ENCODE measurements at places on chromosomes 6 and 20.
A peak's percentile ranks its signal among the peaks of the same experiment; 100 is the strongest.

DNA sequence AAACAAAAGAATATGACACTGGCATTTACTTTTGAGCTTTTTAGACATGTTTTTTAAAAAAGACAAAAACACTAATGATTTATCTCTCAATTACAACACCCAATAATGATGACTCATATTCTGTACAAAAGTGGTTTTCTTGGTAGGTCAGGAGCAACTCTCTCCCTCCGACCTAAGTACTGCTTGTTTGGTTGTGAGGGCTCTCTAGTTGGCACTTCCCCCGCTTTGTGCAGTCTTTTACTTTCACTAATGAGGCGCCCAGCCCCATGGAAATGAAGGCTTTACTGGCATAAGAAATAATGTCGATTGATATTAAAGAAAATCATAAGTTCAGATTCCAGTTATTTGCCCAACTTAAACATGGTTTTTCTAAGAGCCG lies 1.3 kb downstream of the KPNA5 start:
- DNase-seq = no peak

- no peak for DNase-seq
These were observed 235.3 kb downstream of the TMEM242 start for GRCh38 chr6:157087974-157088373.

- DNase-seq = no peak
These were observed 10.2 kb downstream of the ADNP start for GRCh38 chr20:50920997-50921396.

DNA sequence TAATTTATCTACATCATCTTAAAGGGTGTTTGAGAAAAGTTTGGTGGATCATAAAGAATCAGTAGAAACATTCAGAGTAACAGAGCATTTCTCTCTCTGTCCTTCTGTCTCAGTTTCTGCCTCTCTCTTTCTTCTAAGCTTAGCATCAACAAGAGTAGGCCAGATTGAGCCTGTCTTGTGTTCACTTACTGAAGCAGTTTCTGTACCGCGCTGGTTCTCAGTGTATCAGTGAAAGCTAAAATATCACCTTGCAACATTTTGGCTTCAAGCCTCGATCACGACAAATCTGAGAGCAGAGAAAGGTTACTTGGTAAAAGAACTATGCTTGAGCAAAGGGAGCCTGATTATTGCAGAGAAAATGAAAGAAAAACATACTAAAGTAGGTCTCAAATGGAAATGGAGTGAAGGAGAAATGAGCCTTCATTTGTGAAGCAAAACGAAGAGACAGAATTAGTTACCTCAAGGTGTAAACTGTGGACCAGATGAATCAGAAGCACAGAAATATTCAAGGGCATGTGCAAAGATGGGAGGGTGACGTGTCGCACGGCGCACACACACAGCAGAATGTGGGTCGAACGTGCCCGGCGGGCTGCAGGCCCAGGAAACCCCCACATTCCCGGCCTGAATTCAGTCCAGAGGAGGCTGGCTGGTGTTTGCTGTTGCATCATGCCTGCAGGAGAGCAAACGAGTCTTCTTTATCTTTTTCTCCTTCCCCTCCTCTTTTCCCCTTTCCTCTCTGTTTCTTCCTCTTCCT lies 509.3 kb downstream of the QKI start:
- DNase-seq = peak; percentile 32

GRCh38 chr20:48949304-48950170 lies 28.0 kb downstream of the ARFGEF2 start:
- no peak for DNase-seq

DNA sequence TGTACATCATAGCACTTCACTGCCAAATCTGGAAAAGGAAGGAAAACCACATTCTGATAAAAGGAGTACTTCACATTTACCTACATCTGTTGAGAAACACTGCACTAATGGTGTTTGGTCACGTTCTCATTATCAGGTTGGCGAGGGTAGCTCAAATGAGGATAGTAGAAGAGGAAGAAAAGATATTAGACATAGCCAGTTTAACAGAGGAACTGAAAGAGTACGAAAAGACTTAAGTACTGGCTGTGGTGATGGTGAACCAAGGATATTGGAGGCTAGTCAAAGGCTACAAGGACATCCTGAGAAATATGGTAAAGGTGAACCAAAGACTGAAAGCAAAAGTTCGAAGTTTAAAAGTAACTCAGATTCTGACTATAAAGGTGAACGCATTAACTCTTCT lies 32.0 kb upstream of the GJA10 start:
- DNase-seq = no peak

GRCh38 chr20:3398681-3399252 lies 8.7 kb downstream of the DNAAF9 start:
- no peak for DNase-seq

- DNase-seq = no peak
These were observed 16.6 kb upstream of the KIAA0408 start for GRCh38 chr6:127475823-127476176.

DNA sequence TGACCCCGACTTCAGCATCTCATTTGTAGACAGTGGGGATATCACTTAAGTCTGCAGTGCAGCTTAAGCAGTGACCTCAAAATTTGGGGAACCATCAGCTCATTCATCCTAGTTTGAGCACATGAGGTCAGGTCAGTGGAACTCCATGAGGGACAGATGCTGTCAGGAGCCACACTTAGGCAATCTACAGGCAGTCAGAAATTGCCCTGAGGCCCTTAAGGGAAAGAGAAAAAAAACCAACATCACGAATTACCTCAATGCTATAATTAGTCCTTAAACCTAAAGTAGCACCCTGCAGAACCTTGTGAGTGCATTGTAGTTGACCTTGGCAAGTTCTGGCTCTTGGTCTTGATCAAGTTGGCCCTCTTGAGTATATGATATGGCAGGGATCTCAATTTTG lies 21.1 kb downstream of the TMEM74B start:
- DNase-seq = no peak

- no peak for DNase-seq
These were observed 157.0 kb downstream of the MRPL14 start for GRCh38 chr6:43970068-43970912.

DNA sequence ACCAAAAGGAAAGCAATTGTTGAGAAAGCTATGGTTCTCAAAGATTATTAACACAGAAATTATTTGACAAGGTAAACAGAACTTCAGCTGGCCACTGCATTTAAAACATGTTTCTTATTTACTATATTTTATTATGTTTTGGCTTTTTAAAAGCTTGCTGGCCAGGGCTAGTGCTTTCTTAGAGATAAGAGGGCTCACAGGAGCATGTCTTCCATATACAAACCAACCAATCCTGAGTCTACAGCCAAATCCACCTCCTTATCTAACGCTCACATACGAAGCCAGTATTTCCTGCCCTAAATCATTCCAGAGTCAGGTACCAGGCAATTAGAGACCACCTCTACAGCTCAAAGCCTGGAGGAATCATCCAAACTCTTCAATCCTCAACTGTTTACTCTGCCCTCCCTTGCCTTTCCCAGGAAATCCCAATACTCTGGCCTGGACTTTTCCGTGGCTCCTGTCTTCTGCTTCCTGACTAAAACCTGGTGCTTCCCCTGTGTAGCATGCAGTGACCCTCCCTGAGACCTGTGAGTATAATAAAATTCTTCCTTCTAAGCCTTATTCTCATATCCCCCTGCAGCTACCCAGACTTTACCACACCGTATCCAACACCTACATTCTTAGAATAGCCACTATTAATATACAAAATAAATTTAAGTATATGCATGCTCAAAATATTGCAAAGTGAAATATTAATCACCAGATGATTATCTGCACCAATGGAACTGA lies 33.2 kb downstream of the RANBP9 start:
- DNase-seq = no peak

DNA sequence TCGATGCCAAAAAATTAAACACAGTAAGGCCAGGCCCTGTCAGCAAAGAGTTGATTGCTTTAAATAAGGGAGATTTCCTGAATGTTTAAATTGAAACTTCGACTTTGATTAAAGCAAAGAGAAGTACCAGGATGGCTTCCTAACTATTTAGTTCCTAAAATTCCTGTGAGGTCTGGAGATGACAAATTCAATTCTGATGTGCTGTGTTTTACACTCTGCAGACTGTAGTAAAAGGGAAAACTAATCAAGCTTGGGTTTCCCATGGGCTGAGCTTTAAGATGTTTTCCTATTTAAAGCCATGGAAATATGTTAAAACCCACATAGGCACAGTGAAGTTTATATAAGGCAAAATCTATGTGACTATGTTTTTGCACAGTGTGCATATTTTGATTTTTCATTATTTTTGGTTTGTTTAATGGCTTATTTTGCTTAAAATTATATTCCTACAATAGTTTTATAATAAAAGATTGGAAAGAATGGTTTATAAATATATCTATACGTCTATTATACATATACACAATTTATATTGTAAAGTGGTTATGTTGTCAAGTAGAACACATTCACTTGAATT lies 198.5 kb upstream of the EYA4 start:
- DNase-seq = no peak

GRCh38 chr6:20401205-20402091 lies at the start of gene E2F3:
Gene E2F3, plus strand, starts transcription at chr6:20401879. Its CDS starts 354 bp downstream, at chr6:20402233.
- peak; percentile 99 for DNase-seq

GRCh38 chr20:9609887-9610502 lies 95.6 kb downstream of the LAMP5 start:
- DNase-seq = no peak

GRCh38 chr6:15036690-15037245 lies 209.1 kb upstream of the JARID2 start:
- no peak for DNase-seq

DNA sequence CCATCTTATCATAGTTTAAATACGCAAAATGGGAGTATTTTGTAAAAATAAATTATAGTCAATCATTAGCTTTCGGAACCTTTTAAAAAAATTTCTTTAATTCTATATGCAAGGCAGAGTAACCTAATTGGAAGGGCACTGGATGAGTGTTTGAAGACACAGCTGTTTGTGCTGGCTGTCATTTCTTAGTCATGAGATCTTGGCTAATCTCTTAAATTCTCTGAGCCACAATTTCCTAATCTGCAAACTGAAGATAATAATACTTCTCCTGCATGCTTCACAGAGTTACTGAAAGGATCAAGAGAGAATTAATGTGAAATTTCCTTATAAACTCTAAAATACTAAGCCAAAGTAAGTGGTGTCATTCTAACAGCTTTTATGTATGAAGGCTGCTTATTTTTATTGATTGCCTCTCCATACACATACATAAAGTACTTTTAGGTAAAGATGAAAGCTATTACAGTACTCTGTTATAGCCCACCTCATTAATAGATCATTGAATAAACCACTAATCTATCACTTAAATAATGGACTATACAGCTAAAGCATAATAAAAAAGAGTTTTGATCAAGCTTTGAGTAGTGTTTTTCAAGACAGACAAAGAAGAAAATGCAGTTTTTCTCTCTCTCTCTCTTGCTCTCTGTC lies 383.7 kb upstream of the IRAK1BP1 start:
- no peak for DNase-seq

DNA sequence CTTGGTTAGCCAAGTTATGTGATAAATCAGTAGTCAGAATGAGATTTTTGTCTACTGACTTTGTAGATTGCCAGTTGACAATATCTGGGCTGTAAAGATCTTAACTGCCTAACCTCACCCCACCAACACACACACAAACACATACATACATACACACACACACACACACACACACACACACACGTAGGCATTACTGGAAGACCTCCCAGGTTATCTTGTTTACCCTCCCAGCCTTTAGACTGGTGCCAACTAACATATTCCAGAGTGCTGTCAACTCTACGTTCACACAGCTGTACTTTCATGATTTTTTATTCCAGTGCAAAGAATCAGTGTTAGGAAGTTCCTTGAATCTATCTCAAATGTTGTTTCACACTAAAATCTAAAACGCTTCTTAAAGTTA lies 38.9 kb downstream of the BMP5 start:
- DNase-seq = no peak

GRCh38 chr20:57389695-57390603 lies 1.2 kb upstream of the RBM38 start:
- DNase-seq = no peak

DNA sequence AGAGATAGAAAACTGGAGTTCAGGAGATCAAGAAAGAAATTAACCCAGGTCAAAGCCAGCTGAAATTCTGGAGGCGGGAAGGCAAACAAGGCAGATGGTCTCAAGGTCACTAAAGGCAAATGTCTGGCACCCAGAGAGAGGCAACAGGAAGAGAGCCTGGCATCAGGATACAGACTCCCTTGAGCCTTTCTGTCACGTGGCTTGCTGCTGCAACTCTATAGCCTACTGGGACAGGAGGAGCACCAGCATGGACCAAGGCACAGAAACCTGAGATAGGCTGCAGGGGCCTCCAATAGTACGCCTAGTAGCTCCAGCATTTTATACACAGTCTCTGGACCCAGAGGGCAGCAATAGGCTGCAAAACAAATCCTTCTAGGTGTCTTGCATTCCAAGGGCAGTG lies 75.1 kb downstream of the SEL1L2 start:
- no peak for DNase-seq

GRCh38 chr6:90500458-90500857 lies 86.4 kb downstream of the MAP3K7 start:
- peak; percentile 54 for DNase-seq

All from foreskin keratinocyte (primary cell).